ENCODE measurements at places on chromosomes 3 and 15.
A peak's percentile ranks its signal among the peaks of the same experiment; 100 is the strongest.

GRCh38 chr3:117893001-117893400, 1141.6 kb downstream of the IGSF11 start:
- no peak for DNase-seq

DNA sequence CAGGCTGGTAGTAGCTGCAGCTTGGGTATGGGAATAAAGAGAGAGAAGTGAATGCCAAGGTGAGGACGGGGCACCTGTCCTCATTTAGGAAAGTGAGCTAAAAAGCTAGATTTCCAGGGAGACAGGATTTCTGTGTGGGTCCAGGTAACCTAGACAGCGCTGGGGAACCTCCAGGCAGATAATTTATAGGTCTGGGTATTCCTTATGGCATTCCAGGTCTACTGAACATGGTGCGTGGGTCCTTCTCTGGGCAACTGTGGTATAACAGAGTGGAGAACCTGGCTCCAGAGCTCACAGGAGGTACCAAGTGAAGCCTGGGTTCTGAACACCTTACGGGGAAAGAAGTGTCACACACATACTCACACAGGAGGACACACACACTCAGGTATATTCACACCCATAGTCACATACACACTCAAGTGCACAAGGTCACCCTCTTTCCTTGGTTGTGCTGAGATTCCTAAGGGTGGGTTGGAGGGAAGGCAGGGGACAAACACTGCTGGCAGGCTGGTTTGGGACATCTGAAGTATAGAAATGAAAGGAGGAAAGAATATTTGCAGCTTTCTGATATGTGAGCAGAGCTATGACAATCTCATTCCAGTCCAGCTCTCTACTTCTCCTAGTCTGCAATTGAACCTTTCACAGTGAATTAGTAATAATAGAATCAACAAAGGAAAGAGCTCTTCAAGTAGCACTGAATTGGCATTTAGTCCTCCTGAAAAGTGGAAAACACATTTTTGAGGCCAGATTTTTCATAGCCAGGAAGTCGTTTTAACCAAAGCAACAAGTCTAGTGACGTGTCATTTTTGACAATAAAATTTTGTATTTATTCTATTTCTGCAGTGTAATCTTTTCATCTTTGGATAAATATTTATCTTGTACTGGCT, 37.4 kb upstream of the ITGA11 start:
- no peak for DNase-seq

DNA sequence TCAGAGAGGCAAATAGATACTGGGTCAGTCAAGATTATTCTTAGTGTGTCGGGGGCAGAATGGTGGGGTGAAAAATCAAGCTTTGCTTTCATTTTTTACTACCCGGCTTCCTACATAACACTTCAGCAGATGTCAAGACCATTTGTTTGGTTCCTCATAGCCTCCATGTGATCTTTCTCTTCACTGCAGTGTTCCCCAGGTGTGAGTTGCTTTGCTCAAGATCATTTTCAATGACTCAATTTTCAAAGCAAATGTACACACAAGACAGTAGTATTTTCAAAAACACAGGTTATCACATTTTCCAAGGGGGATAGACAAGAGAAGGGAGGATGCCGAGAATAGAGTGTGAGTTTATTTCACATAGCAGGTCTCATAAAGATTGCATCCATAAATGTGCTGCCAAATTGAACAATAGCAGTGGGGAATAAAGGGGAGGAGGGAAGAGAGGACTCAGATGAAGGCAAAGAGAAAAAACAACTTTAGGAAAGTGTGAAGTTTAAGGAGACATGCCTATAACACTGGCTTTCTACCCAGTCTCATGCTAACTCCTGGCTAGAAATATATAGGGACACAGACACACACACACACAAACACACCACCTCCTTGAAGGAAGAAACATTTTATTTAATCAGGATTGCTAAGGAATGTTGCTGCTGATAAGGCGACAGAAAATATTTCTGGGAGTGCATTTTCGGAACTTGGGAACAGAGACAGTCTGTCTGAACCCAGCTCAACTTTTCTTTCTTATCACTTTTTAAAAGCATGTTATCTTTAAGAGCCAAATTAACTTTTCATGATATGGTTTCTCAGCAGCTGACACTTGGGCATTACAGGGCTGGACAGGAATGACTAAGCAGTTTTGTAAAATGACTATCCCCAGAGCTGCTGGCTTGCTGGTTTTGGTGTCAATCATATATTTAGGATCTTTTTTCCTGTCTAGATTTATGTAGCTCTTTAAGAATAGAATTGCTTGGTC, 402.4 kb downstream of the RBMS3 start:
- DNase-seq = peak; percentile 40

GRCh38 chr3:105829229-105829628, 39.6 kb downstream of the CBLB start:
- no peak for DNase-seq

DNA sequence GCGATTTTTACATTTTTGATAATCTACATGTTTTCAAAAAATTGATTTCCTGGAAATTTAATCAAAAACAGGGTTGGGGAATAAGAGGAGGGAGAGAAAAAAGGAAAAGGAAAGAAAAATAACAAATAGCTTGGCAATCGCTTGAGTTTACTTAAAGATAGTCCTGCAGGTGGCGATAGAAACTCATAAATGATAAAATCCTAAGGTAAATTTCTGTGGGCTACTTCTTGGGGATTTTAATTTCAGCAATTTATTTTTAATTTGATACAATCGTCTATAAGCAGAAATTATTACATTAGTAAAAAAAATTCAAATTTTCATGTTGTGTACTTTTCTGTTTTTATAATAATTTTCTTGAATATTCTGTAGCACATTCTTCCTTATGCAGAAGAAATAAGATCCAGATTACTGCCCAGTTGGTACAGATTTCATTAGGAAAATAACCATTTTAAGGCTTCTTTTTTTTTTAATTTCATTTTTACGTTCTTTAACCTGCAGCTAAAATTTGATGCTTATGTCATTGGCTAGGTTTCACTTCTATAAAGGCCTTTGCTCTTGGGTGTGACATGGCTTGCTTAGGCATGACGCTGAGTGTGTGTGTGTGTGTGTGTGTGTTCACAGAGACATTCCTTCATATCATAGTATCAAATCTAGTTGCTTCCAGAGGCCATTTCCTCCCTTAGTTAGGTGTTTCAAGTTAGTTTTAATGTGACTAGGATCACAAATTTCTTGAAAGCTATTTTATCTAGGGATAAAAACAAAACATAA, 181.8 kb downstream of the MCTP2 start:
- DNase-seq = no peak

DNA sequence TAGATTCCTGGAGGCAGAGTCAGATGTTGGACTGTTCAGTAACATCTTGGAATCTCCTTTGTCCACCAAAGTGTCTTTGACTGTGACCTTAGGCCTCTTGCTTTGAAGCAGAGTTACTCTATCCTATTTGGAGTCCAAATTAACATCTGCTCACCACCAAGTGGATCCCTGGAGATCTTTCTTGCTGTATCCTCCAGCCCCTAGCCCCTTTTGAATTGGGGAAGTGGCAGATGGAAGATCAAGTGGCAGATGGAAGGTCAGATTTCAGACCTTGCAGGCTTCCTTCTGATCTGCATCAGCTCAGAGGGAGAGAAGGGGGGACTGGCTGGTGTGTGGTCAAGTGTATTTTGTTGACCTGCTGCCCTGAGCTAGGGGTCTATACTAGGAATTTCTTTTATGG, 125.0 kb upstream of the ROPN1 start:
- DNase-seq = no peak

DNA sequence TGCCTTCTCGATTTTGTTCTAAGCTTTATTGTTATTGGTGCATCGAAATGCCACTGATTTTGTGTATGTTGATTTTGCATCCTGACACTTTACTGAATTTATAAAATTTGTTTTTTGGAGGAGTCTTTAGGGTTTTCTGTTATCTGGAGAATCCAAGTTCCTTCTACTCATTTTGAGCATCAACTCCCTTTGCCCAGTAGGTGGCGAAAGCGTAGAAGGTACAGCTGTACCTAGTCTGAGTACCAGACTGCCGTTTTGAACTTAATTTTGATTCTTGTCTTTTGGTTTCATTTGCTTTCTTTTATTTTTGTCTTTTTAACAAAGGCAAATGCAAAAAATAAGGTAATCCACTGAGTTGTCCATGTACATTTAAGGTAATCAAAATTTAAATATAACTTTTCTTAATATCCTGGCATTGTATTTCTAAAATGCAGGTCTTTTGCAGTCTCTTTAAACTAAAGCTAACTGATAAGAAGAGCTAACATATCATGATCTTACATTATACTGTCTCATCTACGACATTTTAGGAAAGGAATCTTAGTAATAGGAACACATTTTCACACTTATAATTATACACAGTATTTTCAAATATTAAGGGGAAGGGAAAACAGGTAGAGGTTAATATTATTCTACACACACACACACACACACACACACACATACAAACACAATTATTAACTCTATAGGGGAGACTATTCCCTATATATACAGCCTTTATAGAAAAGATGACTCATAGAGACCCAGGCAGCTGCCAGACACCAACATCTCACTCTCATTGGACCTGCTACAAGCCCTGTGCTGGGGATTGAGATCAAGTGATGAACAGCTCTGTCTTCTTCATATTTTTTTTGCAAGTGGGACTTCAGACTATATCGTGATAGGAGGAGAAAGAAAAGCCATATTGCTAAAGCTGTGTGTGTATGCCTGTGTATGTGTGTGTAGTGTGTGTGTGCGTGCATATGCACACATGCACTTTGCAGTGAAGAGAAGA, 71.8 kb downstream of the SYNPR start:
- DNase-seq = peak; percentile 57

- no peak for DNase-seq
Measured at GRCh38 chr3:194275291-194275690, 75.8 kb downstream of the CPN2 start.

- no peak for DNase-seq
Measured at GRCh38 chr15:52013151-52013791, 5.7 kb upstream of the MAPK6 start.

DNA sequence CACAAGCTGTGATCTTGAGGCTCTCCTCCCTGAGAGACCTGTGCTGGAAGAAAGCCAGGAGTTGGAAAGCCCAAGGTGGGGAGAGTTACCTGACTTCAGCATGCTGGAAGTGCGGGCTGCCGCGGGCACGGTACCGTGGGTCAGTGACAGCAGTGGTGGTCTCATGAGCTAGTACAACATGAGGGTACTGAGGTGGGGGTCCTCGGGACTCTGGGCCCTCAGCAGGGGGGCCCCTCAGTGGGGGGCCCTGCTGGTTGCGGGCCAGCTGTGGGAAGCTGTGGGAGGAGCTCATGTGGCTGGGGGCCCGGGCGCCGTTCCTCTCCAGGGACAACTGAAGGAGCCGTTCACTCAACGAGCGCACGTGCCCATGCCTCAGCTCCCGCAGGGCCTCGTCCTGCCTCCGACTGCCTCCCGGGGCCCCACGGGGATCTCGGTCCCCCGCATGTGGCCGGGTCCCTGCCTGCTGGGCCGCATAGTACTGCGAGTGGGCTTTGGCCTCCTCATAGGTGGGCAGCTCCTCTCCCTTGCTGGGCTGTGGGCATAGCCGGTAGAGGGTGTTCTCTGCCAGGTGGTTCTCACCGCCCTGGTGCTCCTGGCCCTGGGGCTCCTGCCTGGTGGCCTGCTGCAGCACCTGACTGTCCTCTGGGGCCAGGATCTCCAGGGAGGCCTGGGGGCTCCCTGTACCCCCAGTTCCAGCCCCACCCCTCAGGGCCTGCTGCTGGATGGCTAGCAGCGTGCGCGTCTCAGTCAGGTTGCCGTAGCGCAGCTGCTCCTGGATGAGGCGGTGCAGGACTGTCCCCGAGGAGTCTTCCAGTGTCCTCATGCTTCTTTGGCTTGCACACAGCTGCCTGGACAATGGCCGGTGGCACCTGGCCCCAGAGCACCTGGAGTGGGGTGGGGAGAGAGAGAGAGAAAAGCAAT, 3.4 kb downstream of the AMOTL2 start:
- DNase-seq = no peak

DNA sequence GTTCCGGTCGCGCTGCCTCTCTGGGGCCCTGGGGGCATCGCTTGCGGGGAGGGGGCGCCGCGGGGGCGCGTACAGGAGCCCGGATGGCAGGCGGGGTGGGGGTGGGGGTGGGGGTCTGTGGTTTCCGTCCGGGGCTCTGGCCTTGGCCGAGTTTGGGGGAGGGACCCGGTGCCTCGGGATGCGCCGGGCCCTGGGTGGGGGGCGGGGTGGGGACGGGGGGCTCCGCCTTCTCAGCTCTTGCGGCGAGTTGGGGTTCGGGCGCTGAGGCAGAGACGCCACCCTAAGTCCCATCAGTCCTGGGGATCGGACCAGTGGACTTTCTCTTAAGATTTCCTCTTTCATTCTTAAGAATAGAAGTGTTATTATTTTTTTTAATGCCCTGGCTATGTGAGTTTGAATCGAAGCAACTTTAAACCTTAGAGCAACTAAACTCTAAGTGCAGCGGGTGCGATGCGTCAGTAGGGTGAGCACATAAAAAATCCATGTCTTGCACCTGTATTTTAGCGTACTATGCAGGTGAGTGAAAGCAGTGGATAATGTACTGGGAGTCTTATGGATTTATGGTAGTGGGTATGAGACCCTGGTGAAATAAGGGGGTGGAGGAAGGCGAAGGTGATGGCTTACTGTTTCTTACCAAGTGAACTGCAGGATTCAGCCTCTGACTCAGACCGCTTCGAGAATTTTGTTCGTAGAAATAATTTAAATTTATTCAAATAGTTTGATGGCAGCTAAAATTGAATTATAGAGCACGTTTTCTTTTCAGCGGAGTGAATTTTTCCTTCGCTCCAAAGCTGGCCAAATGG, 762 bp downstream of the CTNNB1 start:
- peak; percentile 21 for DNase-seq

GRCh38 chr3:14519406-14519805, 20.7 kb downstream of the GRIP2 start:
- DNase-seq = no peak

- peak; percentile 72 for DNase-seq
Measured at GRCh38 chr3:99753268-99753975, 64.2 kb upstream of the CMSS1 start.

DNA sequence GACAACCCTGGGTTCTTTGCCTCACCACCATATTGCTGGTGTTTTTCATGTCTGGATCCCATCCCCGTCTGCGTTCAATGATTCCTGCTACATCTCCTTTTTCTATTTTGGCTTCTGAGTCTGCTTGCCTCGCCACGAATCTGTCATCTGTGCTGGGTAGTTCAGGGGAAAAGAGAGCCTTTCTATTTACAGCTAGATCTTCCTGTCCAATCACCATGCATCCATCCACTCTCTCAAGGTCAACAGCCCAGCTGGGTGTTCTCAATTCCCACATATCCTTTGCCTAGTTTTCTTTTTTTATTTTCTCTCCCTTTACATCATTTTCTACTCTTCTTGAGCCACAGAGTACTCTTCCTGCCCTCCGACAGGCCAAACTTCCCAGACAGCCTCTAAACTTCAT, 104.8 kb upstream of the RAD18 start:
- DNase-seq = no peak

DNA sequence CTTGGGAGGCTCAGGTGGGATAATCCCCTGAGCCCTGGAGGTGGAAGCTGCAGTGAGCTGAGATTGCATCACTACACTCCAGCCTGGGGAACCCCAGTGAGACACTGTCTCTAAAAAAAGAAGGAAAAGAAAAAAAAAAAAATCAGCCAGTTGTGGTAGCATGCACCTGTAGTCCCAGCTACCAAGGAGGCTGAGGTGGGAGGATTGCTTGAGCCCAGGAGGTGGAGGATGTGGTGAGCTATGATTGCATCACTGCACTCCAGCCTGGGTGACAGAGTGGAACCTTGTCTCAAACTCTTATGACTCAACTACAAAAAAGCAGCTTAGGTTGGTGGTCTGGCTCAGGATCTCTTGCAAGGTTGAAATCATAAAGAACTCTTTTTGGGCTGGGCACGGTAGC, 19.3 kb upstream of the GPX1 start:
- DNase-seq = no peak
